Mammary microvascular endothelial cell (primary cell): ENCODE measurements at places on chromosomes 4 and X. TPM values are rescaled to one million over a fixed set of nuclear protein-coding genes. Genes with fewer than 3 reads are reported as not detected.

Gene PHKA1
- total RNA-seq, result 6.2 and 6.3 TPM in 2 replicates

Gene SPP1
- 0.10 and 1.1 TPM in 2 replicates for total RNA-seq

Gene GUCY1A1
- total RNA-seq, result 0.67 and 1.3 TPM in 2 replicates

Gene PTPN13
- 0.15 and 0.27 TPM in 2 replicates for total RNA-seq

Gene SULT1B1
- 3.7 and 4.6 TPM in 2 replicates for total RNA-seq

Gene NUDT11
- total RNA-seq, result 0.59 and 1.1 TPM in 2 replicates

Gene TMEM255A
- total RNA-seq, result not detected in 2 replicates

Gene SPANXA2
- not detected in 2 replicates for total RNA-seq

Gene ASMT
- not detected in 2 replicates for total RNA-seq

Gene SAGE1
- total RNA-seq, result not detected in 2 replicates

Gene RAB33A
- total RNA-seq, result 0.13 and 0.49 TPM in 2 replicates

Gene ADGRG2
- total RNA-seq, result not detected in 2 replicates
